ENCODE measurements at places on chromosomes 16 and 17.

- DNase-seq = no peak
These were observed 32.3 kb downstream of the TNFRSF13B start for GRCh38 chr17:16939606-16940115.

- no peak for DNase-seq
These were observed 178.9 kb upstream of the SOX9 start for GRCh38 chr17:71941920-71942319.

DNA sequence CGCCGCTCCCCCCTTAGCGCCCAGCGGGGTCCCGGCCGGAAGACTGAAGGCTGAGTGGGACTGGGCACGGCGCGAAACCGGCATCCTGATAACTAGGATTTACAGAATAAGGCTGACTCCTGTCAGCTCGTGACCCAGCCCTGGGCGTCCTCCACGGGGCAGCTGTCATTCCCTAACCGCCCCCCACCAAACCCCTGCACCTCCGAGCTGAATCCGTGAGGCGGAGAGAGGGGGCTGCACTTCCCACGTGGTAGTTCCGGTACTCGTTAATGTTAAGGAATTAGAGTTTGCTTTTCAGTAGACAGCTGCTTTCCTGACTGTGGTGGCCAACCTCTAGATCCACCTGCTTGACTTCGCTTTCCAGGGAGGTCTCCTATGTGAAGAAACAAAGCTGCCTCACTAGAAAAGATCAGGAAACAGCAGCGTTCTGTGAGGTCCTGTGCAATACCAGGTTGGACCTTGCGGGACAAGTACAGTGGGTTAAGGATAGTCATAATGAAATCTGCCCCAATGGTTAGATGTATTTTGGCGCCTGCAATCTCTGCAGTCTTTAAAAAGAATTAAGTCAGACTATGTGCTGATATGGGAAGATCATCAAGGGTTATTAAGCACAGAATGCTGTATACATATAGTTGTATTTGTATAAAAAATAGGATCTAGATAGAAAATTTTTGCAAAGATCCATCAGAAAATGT lies 1.1 kb upstream of the WBP2 start:
- DNase-seq = no peak

GRCh38 chr17:39954876-39955275 lies 7.9 kb upstream of the GSDMA start:
- no peak for DNase-seq

GRCh38 chr17:4598776-4599504 lies 14.6 kb downstream of the SMTNL2 start:
- no peak for DNase-seq

DNA sequence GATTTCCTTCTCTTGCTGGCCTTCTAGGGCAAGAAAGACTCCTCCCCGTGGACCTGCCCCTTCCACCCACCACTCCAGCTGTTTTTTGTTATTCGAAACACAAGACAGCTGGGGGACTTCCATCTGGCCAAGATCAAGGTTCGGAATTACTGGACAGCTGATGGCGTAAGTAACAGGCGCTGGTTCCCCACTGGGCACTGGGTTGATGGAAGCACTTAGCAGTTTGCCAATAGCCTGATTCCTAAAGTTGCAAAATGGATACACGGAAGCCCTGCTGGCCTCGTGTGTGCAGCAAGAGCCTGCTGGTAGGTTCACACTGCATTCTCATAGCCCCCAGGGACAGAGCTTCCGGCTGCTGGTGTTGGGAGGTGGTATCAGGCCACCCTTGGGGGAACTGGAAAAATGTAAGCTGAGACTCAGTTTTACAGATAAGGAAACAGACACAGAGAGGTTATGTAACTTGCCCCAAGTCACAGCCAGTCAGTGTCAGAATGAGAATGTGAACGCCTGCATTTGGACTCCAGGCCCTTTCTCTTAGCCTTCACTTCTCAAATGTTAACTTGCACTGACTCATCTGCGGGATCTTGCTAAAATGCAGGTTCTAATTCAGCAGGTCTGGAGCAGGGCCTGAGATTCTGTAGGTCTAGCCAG lies 171.7 kb downstream of the KATNIP start:
- DNase-seq = no peak

DNA sequence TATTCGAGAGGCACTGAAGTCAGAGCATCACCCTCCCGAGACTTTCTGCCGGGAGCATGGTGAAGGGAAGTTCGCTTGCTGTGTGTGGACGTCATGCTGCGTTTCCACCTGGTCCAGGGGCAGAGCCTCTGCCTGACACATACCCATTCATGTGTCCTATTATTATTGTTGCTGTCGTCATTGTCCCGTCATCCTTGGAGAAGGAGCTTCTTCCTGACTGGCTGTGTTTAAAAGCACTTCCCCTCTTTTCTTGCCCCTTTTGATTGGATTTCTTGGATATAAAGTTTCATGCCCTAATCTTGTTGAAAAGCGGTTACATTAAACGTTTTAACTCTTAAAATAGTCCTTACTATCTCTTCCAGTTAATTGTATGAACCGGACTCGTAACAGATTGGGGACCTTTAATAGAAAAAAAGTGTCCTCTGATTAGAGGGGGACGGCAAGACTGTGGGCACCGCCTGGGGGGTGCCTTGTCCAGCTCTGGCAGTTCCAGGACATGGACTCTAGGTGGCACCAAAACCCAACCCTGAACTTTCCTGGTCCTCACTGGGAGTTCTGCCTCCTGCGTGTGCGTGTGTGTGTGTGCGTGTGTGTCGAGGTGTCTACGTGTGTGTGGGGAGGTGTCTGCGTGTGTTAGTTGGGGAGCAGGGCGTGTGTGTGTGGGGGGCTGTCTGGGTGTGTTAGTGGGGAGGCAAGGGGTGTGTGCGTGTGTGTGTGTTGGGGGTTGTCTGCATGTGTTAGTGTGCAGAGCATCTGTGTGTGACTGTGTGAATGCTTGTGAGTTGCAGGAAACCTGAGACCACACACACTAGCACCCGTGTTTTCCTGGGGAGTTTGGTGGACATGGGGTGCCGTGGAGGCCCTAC lies 133.3 kb upstream of the CIBAR2 start:
- DNase-seq = no peak

DNA sequence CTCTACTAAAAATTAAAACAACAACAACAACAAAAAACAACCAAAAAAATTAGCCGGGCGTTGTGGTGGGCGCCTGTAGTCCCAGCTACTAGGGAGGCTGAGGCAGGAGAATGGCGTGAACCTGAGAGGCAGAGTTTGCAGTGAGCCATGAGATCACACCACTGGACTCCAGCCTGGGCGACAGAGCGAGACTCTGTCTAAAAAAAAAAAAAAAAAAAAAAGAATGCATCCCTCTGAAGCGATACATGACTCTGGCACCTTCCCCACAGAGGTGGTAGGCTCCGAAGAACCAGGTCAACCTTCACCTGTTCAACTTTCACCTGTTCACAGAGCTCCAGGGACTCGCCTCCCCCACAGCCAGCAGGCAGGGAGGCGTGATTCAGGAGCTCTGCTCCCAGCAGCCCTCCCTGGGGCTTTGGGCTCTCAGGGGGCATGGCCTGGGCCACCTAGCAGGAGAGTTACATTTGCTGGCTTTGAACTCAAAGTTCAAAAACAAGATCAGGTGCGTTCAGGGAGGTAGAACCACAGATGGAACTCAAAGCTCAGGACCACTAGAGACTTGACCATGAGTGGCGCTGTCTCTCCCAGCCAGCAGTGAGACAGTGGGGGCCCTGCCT lies 5.6 kb downstream of the VAC14 start:
- DNase-seq = no peak

DNA sequence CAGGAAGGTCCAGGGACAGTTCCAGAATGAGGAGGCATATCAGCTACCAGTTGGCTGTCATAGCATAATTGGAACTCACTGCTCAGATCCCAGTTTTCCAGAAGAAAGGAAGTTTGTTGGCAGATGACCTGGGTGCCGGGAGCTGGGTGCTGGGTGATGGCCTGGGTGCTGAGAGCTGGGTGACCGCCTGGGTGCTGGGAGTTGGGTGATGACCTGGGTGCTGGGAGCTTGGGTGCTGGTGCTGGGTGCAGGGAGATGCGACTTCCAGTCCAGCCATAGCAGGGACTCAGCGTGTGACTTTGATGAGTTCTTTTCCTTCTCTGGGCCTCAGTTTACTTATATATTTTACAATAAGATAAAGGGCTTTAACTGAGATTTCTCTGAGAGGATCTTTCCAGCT lies 18.0 kb downstream of the WSCD1 start:
- DNase-seq = no peak

- no peak for DNase-seq
These were observed 154.0 kb upstream of the MAF start for GRCh38 chr16:79754501-79754900.

GRCh38 chr16:85491798-85492294 lies 121.3 kb upstream of the GSE1 start:
- no peak for DNase-seq

DNA sequence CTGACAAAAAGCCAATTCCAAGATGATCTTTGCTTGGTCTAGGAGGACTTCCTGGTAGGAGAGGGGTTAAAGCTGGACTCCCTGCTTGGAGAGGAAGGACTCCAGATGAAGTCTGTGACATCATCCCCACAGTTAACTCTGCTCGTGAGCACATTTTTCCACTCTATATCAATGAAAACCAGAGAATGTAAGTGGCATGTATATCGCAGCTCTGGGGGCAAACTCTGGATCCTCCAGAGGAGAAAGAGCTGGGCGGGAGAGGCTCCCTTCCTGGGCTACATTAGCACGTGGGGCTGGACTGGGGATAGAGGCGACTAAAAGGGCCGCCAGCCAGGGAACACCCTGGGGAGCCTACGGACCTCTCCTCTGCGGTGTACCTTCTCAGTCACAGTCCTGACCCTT lies 34.1 kb downstream of the HIC1 start:
- no peak for DNase-seq

- no peak for DNase-seq
These were observed 169.5 kb downstream of the VPS53 start for GRCh38 chr17:545156-545555.

- DNase-seq = no peak
These were observed 28.6 kb upstream of the XYLT1 start for GRCh38 chr16:17499223-17499902.

GRCh38 chr16:55372792-55373488 lies 48.9 kb downstream of the IRX6 start:
- DNase-seq = no peak

DNA sequence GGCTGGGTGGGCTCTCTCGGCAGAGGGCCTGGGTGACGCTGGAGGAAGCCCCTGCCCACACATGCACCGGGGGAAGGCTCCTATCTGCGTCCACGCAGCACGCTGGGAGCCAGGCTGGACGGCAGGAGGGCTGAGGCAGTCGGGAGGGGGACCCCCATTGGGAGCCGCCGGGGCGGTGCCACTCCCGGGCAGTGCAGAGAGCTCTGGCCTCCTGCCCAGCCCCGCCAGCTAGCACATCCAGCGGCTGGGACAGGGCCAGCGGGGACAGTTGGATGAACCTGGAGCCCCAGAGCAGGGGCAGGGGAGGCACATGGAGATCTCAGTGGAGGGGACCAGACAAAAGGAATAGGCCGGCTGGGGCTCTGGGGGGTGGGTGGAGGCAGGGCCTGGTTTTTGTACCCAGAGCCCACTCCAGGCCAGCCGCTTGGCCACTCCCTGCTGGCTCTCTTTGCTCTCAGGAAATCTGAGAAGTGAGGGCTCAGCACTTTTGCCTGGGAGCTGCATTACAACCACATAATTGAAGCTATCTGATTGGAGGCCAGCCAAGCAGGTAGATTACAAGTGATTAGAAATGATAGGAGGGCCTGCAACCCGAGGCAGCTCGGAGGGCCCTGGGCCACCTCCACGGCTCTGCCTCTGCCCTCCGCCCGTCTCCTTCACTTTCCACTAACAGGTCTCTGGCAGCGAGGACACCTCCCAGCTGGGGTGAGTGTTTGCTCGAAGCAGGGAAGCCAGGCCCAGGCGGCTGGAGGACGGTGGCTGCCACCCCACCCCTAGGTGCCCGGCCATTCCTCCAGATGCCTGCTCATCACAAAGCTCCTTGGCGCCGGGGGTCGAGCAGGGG lies 40.1 kb downstream of the ENGASE start:
- DNase-seq = no peak

DNA sequence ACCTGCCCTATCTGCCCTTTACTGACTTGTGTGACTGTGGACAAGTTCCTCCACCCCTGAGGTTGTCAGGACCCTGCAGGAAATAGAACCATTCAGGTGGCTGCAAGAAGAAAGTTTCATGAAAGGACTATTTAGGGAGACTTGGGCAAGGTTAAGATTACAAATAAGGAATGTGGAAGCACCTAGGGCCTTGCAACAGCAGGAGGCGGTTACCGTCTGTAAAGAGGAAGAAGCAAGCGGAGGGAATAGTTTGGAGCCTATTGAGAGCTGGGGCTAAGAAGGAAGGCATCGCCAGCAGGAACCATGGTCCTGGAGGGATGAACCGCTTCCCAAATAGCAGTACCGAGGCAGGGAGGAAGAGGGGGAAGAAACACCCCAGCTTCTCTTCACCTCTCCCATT lies 132.4 kb downstream of the PRKCB start:
- DNase-seq = no peak

GRCh38 chr17:5364156-5364555 lies 55.3 kb downstream of the NUP88 start:
- no peak for DNase-seq

GRCh38 chr17:58321571-58322525 lies 6.7 kb downstream of the TSPOAP1 start:
- DNase-seq = no peak

GRCh38 chr17:76562734-76563148 lies 22.9 kb downstream of the PRCD start:
- no peak for DNase-seq

DNA sequence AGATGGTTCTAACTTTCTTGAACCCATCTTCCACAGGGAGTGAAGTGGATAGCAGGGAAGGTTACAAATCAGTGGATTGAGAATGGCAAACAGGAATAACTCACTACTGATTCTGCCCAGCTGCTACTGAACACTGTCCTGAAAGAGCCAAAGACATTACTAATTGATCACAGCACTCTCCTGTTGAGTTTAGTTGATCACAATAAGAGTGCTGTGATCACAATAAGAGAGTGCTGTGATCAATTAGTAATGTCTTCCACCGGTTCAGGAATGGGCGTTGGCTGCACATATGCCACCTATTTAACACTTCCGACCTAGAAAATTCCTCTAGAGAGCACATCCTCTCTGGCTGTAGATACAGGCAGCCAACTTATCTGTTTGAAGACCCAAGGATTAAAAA lies 11.4 kb downstream of the CFAP97D1 start:
- no peak for DNase-seq

GRCh38 chr16:54080524-54081008 lies 206.0 kb downstream of the IRX3 start:
- DNase-seq = no peak

GRCh38 chr17:44733753-44734152 lies 25.0 kb upstream of the ADAM11 start:
- DNase-seq = no peak

DNA sequence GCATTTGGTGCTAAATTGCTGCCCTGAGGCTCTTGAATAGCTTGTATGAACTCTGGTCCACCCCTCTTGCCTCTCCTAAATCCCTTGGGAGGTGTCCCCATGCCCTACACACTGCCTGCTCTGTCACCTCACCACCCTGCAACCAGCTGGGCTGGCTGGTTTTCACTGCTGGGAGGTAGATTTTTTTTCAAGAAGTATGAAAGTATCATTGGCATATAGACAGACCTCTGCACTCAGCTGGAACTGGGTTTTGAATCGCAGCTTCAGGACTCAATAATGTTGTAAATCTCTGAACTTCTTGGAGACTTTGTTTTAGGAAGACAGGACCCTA lies 184.9 kb downstream of the MSI2 start:
- no peak for DNase-seq

- no peak for DNase-seq
These were observed 4.9 kb downstream of the TMEM92 start for GRCh38 chr17:50279181-50279526.
